Left lobe of liver (tissue), 2 donors: ENCODE measurements at places on chromosomes 3 and 15.

DNA sequence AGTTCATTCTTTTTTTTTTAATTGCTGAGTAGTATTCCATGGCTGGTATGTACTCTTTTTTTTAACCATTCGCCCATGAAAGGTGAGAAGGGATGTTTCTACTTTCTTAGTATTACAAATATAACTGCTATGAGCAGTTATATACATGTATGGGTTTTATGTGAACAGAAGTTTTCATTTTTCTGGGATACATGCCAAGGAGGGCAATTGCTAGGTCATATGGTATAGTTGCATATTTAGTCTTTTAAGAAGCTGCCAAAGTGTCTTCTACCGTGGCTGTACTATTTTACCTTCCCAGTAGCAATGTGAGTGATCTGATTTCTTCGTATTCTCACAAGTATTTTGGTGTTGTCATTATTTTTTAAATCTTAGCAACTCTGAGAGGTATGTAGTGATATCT lies 11.2 kb upstream of the KLHL40 start:
- no peak for DNase-seq

DNA sequence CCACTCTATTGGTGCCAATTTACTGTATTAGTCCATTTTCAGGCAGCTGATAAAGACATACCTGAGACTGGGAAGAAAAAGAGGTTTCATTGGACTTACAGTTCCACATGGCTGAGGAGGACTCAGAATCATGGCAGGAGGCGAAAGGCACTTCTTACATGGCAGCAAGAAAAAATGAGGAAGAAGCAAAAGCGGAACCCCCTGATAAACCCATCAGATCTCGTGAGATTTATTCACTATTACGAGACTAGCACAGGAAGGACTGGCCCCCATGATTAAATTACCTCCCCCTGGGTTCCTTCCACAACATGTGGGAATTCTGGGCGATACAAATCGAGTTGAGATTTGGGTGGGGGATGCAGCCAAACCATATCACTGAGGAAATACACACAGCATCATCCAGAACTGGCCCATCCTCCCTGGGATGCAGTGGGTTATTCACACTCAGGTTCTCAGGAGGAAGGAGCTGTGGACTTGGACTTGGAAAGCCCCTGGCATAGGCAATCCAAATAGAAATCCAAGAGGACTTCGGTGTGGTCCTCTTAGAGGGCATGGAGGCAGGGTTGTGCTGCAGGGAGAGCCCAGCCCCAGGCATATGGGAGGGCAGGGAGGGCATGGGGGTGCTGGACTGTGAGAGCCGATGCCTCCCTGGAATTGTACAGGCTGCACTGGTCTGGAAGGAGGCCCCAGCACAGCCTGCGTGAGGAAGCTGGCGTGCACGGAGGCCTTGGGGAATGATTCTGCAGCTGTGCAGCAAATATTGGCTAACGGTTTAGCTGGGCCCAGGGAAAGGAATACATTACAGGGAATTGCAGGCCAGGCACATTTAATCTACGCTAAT lies 62.9 kb downstream of the EFCAB12 start:
- DNase-seq, result no peak

- no peak for DNase-seq
Measured at GRCh38 chr15:51223771-51224229, 114.6 kb downstream of the CYP19A1 start.

DNA sequence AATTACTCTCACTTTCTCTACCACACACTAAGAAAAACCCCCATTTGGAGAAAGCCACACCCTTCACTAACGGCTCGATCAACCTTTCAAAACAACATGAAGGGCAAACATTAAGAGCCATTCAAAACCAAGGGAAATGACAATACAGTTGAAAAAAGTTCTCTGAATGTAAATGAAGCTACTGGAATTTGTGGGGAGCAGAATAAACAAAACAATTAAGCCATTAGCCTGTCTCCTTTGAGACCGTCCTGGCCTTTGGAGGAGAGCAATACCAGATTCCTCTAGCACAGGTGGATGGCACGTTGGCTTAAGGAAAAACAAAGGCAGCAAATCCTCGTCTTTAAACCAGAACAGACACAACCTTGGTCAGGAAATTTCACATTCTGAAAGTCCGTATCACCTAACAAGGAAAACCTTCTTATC lies 18.7 kb downstream of the MYO1E start:
- no peak for DNase-seq

DNA sequence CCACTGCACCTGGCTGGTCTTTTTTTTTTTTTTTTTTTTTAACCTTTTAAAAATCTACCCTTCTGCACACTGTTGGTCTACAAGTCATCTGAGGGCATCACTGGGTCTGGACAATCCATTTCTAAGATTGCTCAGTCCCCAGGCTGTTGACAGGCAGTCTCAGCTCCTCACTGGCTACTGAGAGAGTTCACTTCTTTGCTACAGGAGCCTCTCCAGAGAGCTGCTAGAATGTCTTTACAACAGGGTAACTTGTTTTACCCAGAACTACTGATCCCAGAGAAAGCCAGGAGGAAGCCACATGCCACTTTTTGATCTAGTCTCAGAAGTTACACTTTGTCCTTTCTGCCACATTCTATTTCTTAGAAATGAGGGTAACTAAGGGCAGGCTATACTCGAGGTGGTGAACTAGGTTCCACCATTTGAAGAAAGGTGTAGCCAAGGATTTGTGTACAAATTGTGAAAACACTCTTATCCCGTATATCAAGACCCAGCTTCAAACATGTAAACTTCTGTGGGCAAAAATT lies 5.7 kb upstream of the CCNB2 start:
- no peak for DNase-seq

- no peak for DNase-seq
Measured at GRCh38 chr15:85534031-85534430, 153.6 kb downstream of the AKAP13 start.

DNA sequence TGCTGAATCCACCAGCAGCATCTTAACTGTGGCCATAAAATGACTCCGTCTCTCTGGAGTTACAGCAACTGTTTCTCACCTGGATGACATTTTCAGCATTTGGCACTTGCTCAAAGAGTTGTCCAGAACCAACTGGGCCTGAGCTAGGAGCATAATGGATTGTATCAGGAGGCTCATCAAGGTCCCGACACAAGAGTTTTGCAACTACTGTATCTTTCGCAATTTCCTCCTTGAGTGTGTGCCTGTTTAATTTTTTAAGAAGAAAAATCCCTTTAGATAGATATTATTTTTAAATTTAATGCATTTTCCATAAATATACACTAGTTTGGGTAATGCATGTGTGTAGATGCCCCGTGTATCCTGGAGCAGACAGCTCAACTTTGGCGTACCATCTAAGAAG lies 44.3 kb upstream of the C3orf49 start:
- no peak for DNase-seq

DNA sequence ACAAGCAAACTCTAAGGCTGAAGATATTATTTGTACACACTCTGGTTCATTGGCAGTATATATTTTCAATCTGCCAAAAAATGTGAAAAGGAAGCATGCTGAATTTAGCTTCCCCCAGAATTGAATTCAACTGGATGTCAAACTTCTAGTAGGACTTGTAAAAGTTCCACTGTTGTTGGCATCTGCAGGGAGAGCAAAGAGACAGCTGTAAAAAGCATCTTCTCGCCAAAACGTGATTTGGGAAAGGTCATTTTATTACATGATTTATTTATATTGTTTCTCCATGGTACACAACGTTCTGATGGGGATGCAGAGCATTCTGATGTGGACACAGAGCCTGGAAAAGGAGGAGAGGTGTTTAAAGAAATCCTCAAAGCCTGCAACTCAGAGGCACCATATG lies 196.7 kb upstream of the ADAMTS9 start:
- DNase-seq, result no peak

DNA sequence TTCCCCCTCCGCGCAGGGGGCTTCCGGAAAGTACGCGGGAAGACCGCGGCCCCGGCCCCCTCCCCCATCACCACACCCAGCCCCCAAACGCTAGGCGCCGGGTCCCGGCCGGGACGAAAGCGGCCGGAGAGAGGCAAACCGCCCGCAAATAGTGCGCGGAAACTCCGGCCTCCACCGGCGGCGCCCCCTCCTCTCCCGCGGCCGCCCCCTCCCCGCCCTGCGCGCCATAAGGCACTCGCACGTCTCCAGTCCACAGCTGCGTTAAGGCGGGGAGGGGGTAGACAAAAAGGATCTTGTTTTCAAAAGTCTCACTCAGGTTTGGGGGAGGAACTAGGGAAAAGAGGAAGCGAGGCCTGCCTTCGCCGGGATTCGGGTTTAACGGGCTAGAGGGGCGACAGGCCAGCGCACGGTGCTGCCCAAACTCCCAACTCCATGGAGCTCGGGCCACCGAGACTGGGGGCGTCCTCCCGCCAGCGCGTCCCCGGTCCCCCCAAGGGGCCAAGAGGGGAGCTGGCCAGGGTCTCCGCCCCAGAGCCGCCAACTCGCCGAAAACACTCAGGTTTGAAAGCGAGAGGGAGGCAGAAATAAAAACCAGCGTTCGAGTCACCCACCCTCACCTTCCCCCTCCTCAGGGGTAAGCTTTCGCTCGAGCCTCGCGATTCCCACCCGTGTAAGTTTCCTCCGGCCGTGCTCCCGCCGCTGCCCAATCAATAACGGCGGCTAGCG lies 1.8 kb downstream of the ANP32A start:
- DNase-seq, result peak; percentile 68
